Inflammatory macrophage treated with lipopolysaccharide for 4 hours (primary cell): ENCODE measurements at places on chromosomes 2 and 18.

DNA sequence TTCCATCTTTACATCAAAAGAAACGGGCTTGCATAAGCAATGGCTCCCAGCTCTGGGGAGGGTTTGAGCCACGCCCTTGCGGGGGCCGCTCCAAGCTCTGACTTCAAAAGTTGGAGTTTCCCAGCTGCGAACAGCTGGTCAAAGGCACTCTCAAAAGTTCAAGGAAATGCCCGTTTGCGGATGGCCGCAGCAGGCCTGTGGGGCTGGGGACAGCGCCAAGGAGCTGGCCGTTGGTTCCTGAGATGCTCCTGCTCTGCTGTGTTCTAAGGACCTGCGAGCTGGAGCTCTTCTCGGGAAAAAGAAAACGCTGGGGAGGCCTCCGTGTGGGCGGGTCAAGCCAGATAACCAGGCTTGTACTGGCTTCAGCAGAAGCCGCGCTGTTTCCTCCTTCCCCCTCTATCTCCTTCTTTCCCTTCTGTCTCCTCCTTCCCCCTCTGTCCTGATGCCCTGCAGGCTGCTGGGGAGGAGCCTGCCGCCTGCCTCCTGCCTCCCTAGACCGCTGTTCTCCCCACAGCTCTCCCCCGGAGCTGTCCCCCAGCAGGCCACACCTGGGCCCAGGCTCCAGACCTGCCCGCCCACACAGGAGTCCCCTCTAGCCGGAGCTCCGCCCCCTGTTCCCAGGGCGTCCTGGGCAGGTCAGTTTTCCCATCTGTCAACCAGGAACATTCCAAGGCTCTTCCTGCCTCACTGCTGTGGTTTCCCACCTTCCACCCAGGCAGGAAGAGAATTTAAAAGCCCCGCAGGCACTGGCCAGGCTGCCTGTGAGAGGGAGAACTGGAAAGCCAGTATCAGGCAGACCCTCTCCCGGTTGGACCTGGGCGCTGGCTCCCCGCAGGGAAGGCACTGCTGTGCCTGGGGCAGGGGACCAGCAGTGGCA lies 14.1 kb downstream of the KLF11 start:
- peak; percentile 91 for DNase-seq

DNA sequence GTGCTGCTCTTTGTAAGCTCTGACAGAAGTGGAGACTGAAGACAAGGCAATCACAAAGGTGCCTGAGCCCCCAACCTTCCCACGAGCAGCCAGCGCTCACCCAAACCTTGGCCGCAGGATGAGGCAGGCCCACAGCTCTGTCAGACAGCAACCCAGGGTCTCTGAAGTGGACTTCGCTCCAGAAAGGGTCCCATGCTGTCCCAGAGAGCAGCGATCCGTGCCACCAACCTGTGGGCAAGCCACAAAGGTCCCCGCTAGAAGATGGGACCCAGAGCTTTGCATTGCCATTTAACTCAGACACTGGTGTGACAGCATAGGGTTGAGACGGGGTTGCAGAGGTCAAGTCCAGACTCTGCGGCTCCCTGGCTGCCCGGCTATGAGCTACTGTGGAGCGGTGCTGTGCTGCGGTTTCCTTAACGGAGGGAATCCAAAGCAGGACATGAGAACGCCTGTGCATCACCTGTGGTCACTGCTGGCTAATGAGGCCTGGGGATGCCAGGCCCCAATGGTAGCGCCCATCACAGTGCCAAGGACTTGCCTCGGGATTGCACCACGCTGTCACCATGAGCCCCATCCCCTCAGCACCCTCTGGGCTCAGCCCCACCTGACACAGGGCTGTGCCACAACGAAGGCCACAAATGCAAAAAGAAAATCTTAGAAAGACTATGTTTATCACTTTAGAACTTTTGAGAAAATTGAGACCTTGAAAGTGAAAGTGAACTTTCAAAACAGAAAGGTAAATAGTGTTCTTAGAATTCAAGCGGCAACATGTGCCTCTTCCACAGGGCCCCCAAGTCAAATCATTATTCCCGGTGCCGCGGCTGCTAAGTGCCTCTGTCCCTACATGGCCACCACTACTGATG lies 103.4 kb downstream of the HDAC4 start:
- DNase-seq: no peak

- no peak for DNase-seq
Measured at GRCh38 chr2:118322406-118322805, 234.1 kb downstream of the INSIG2 start.

- no peak for DNase-seq
Measured at GRCh38 chr2:233346930-233347329, 7.4 kb upstream of the DGKD start.

GRCh38 chr18:12543697-12544096 lies 114.2 kb downstream of the SPIRE1 start:
- no peak for DNase-seq

DNA sequence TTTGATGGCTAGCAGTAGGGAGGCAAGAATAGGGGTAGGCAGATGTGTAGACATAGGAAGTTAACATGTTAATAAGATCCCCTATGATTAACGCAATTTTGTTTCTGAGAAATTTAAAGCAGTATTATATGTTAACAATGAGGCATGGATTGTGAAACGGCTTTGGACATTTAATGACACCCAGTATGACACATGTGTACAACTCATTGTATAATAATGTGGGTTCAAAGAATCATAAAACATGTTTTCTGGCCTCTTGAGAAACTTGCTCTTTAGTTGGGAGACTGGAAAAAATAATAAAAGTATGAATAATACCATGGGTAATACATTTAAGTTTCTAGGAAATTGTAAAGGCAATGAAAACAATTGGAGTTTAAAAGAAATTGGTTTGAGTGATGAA lies 332.1 kb upstream of the CDH20 start:
- no peak for DNase-seq

GRCh38 chr2:62150597-62151305 lies 45.2 kb upstream of the B3GNT2 start:
- no peak for DNase-seq

GRCh38 chr2:165825041-165825440 lies 31.0 kb upstream of the GALNT3 start:
- no peak for DNase-seq

DNA sequence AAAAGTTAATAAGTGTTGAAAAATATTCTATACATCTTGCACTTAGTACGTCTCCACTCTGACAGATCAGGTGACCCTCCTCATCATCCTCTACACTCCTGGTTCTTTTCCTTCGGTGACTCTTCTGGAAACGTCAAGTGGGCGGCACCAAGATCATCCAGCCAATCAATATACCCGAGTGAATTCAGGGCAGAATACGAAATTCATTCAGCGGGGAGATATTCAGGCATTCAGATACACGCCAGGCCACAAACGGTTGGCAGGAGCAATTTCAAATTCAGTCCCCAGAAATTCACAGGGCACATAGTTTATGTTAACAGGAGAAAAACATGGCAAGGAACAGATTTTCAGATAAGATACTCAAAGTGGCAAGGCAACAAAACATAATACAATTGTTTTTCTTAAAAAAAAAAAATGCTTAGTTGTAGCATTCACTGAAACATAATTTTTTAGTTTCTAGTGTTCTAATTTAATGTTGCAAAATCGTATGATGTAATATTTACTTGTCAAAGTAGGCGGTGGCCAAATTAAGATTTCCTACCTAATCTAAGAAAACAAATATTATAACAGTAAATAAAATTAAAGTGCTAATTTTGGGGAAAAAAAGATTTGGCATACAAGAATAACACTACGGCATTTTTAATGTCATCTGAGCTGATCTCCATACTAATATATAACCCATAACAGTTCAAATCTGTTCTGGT lies 4.2 kb downstream of the CLK1 start:
- DNase-seq: peak; percentile 52

- DNase-seq: peak; percentile 27
Measured at GRCh38 chr18:74116633-74117554, 30.7 kb downstream of the FBXO15 start.

DNA sequence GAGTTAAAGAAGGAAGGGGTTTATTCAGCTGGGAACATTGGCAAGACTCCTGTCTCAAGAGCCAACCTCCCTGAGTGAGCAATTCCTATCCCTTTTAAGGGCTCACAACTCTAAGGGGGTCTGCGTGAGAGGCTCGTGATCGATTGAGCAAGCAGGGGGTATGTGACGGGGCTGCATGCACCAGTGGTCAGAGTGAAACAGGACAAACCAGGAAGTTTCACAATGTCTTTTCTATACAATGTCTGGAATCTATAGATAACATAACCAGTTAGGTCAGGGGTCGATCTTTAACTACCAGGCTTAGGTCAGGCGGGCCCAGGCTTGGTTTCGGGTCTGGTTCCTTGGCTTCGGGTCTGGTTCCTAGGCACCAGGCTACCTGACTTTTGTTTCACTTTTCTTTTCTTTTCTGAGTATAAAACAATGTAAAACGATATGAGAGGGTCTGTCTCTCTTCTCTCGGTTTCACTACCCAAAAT lies 30.1 kb upstream of the LIPG start:
- DNase-seq: peak; percentile 53

- DNase-seq: no peak
Measured at GRCh38 chr2:237879991-237880560, 20.7 kb downstream of the RAMP1 start.

DNA sequence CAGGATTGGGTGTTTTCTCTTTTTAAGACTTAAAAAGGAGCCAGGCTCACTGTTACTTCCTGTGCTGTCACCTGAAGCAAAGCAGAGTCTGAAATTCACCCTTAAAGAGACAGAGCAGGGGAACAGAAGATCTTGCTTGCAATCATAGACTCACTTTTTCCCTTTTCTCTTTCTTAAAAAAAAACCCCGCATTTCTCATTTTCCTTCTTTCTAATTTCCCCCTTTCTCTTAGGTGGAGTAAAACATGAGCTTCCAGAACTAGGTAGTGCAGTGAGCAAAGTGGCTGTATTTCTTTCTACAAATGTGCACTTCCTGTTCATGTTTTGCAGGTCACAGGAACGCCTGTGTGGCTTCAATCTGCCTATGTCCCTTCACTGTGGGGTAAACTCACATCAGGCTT lies 381.2 kb downstream of the LPIN1 start:
- no peak for DNase-seq

DNA sequence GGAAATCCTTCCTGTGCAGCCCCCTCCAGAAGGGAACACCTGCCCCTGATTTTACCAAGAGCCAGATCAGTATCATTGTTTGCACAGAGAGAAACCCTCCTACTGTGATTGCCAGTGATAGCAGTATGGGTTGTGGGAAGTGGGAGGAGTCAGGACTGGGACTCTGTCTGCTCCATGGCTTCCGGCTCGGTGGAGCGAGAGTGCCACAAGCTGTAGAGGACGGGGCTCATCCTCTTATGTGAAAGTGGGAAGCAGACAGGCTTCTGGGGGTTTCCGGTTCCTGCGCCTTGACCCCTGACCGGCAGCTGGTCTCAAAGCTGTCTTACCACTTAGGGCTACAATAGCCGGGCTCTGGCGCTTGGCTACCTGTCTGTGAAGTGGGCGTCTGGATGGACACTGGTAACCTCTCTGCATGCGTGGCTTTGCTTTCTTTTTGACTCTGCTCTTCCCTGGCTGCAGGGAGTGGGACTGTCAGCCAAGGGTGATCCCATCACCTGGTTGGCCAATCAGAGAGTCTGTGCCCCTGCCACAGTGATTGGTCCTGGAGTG lies 79.7 kb downstream of the BCL2L11 start:
- DNase-seq: no peak

DNA sequence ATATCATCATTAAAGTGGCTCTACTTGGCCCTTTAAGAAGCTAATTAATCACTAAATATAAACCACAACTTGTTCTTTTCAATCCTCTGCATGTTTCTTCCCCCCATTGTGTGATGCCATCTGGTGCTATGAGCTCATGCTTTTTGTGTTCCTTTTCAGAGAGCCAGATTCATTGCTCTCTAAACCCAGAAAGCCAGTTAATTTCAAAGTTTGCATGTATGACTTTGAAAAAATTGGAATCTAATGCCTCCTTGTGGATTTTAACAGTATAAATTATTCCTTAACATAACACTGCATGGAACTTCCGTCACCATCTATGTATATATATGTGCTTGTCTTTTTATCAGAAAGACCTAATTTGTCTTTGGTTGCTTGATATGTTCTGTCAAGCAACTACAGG lies 31.1 kb downstream of the TMEM178A start:
- peak; percentile 18 for DNase-seq

- peak; percentile 78 for DNase-seq
Measured at GRCh38 chr2:160429248-160430000, 64.2 kb downstream of the RBMS1 start.

- no peak for DNase-seq
Measured at GRCh38 chr18:65768120-65768778, 17.4 kb downstream of the CDH7 start.

- DNase-seq: peak; percentile 19
Measured at GRCh38 chr2:86107031-86107430, 996 bp downstream of the PTCD3 start.

GRCh38 chr2:25032094-25032493 lies 9.8 kb upstream of the EFR3B start:
- peak; percentile 82 for DNase-seq

DNA sequence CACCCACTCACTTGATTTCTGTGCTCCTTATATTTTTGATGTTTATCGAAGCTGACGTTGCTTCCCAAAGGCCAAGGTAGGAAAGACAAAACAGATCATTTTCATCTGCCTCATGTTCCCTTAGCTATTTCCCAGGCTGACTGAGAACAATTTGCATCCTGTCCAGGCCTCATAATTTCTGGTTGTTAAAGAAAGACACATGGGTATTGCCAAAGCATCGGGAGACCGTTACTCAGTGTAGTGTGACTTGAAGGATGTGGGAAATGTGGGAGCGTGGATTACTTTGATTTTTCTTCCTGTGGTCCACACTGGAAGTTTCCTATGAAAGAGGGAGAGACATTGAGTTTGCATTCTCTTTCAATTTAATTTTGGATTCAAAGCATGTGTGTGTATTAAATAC lies 204.6 kb downstream of the TRIB2 start:
- no peak for DNase-seq

DNA sequence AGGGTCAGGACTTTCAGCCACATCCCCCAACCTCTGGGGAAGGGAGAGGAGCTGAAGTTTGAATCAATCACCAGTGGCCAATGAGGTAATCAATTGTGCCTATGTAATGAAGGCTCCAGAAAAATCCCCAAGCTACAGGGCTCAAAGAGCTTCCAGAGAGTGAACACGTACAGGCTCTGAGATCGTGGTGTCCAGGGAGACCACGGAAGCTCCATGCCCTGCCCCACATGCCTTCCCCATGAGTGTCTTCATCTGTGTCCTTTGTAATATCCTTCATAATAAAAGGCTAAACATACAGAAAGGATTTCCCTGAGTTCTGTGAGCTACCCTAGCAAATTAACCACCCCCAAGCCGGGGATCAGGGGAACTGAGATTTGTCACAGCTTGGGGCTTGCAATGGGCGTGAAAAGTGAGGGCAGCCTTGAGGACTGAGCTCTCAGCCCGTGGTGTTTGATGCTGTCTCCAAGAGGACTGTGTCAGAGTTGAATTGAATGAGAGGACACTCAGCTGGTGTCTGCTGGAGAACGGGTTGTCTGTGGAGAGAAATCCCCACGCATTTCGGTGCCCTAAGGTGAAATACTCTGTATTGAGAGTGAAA lies 25.5 kb upstream of the TUBB6 start:
- no peak for DNase-seq
